ENCODE measurements at places on chromosomes 4 and X.

- no peak for DNase-seq
Measured at GRCh38 chr4:182885738-182886077, 31.5 kb downstream of the DCTD start.

- DNase-seq = no peak
Measured at GRCh38 chr4:130053723-130054122, 957.8 kb downstream of the C4orf33 start.

GRCh38 chrX:47817421-47817820, 19.3 kb upstream of the ZNF81 start:
- DNase-seq = no peak

- DNase-seq = no peak
Measured at GRCh38 chrX:106499473-106499872, 112.3 kb upstream of the RADX start.

DNA sequence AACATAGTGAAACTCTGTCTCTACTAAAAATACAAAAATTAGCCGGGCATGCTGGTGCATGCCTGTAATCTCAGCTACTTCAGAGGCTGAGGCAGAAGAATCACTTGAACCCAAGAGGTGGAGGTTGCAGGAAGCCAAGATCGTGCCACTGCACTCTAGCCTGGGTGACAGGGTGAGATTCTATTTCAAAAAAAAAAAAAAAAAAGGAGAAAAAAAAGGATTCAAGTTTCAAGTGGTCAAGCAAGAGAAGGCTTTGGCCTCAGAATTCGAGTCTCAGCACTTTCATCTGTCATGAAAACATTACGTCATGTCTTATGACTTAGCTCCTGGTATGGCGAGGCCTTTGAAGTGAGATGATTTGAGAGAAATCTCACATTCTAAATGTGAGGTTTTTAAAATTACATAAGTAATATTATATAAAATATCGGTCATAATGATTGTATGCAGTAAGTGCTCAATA, 21.2 kb upstream of the DHRSX start:
- no peak for DNase-seq

- DNase-seq = no peak
Measured at GRCh38 chr4:93617606-93618005, 210.9 kb upstream of the ATOH1 start.

All from left lung (tissue), 14 donors.